Stimulated activated CD8-positive, alpha-beta memory T cell treated with anti-CD3 and anti-CD28 coated beads, Interleukin-7, amount 100 ng/mL, for 1 hour (primary cell): ENCODE measurements at places on chromosomes 7 and 10.

GRCh38 chr7:147912291-147912690 is 678.3 kb upstream of the C7orf33 start:
- no peak for DNase-seq

DNA sequence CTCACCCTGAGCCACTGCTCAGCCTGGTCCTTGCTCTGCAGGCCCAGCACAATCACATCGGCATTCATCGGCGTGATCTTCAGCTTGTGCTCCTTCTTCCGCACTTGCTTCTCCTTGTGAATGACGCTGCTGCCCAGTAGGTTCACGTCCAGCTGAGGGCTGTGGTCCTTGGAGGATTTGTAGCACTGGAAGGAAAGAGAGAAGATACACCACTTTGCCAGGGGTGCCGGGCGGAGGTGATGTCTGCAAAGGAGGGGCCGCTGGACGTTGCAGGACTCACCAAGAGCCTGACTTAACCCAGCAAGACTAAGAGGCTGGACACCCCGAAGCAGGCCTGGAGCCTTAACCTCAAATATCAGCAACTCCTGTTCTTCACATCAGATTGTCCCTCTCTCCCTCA is 74.8 kb downstream of the VWA2 start:
- DNase-seq: no peak

DNA sequence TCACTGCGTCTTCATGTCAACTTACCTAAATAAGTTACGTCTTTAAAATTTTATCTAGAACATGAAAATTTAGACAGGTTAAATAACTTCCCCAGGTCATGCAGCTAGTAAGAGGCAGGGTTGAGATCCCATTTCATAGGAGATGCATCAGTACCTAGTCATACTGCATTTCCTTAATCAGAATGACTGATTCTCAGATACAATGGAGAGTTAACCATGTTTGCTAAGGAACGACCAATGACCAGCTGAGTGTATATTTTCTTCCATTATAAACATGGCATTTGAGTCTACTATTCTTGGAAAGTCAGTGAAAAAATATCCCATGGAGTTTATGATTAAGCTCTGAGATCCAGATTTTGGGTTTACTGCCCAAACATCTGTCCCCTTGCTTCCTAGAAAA is 39.6 kb downstream of the ENTPD1 start:
- no peak for DNase-seq

DNA sequence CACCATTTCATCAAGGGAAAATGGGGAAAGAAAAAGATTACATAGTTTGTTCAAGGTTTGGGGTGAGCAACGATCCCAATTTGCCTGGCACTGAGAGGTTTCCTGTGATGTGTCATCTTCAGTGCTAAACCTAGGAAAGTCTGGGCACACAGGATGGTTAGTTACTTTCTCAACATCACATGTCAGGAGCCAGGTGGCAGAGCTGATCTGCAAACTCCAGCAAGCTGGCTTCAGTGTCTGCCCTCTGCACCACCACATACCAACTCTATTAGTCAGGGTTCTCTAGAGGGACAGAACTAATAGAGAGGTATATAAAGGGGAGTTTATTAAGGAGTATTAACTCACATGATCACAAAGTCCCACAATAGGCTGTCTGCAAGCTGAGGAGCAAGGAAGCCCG is 11.3 kb downstream of the ADAM12 start:
- no peak for DNase-seq

GRCh38 chr7:157584420-157584819 is 247.6 kb downstream of the DNAJB6 start:
- no peak for DNase-seq

DNA sequence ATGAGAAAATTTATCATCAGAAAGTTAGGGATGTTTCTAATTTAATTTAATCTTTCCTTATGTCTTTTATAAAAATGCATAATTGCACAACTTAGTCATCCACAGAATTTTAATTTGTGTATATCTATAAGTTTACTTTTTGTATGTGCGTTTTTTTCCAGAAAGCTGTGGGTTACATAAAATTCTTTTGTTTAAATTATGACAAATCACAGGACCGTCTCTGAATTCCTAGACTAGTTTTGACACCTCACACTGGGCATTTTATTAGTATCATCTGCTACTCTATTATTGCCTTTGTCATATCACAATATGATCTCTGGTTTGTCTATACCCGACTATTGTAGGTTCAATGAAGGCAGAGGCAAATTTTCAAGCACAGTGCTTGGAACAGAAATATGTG is 482.4 kb upstream of the SEMA3D start:
- DNase-seq: no peak

DNA sequence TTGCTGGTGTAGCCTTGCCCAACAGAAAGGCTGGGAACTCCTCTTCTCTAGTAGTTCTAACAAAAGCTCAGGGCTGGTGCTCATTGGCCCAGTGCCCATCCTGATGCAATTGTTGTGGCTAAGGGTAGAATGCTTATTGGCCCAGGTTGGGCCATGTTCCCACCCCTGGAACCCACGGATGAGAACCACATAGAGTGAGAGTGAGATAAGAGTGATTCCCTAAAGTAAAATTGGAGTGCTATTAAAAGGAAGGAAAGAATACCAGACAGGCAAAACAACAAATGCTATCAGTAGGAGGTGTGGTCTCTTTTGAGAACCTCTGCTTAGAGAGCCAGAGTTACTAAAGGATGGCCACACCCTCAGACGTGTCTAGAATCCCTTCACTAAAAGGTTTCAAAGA is 49.2 kb downstream of the LGI1 start:
- no peak for DNase-seq

- DNase-seq: no peak
These were observed at the start of gene ASIC3 for GRCh38 chr7:151047976-151048815. Gene ASIC3, plus strand, starts transcription at chr7:151048531. Its CDS starts 355 bp downstream, at chr7:151048886.

DNA sequence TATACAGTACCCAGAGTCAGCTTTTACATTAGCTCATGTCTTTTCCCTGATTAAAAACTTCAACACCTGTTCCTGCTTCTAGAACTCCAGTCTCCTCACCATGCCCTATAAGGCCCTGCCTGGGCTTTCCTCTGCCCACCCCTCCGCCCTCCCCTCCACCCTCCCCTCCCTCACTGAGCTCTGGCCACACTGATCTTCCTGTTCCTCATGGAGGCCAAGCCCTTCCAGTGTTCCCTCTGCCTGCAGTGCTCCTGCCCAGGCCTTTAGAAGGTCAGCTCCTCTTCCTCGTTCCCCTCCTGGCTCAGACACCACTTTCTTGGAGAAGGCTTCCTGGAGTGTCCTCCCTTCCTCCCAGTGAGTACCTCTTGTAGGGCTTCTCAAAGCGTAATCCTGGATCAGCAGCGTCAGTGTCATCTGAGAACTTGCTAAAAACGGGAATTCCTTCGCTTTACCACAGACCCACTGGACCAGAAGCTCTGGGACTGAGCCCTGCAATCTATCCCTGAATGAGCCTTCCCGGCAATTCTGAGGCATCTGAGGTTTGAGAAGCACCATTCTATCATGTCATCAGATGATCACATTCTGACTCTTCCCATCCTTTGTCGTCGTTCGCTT is 3.7 kb downstream of the PDZD7 start:
- DNase-seq: no peak

- no peak for DNase-seq
These were observed 62.7 kb downstream of the CALML3 start for GRCh38 chr10:5587151-5588079.

DNA sequence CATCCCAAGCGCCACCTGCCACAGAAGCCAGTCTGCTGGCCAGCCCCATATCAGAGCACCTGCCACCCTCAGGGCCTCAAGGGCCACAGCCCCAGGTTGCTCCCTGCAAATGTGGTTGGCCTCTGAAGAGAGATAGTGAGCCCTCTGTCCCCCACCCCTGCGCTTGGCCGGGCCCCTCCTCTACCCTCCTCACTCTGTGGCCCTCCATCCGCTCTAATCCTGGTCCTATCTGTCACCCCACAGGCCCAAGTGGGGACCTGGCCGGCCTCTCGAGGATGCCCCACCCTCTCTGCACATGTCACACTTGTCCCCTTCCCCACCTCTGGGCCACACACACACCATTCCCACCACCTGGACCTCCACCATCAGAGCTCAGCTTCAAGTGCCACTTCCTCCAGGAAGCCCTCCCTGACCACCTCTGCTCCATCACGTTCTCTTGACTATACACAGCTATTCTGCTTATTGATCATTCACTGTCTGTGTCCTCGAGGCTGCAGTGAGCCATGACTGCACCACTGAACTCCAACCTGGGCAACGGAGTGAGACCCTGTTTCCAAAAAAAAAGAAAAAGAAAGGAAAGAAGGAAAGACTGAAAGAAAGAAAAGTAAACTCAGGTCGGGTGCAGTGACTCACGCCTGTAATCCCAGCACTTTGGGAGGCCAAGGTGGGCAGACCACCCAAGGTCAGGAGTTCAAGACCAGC is 42.4 kb downstream of the TNRC18 start:
- DNase-seq: no peak

DNA sequence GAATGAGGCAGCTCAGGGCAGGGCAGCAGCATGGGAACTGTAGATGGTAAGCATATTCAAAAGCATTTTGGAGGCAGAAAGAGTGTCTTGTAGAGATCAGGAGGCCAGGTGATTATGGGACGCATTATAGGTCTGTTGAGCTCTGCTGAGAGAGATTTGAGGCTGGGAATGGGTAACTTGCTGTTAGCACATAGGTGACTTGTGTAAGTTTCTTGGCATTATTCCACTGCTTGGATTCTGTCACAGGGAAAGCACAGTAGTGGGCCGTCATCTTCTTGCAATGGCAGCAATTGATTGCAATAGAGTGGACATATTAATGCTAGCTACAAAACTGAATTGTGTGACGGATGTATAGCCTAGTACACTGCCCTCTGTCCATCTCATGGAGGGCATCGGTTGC is 434.3 kb upstream of the IGFBP3 start:
- DNase-seq: no peak

DNA sequence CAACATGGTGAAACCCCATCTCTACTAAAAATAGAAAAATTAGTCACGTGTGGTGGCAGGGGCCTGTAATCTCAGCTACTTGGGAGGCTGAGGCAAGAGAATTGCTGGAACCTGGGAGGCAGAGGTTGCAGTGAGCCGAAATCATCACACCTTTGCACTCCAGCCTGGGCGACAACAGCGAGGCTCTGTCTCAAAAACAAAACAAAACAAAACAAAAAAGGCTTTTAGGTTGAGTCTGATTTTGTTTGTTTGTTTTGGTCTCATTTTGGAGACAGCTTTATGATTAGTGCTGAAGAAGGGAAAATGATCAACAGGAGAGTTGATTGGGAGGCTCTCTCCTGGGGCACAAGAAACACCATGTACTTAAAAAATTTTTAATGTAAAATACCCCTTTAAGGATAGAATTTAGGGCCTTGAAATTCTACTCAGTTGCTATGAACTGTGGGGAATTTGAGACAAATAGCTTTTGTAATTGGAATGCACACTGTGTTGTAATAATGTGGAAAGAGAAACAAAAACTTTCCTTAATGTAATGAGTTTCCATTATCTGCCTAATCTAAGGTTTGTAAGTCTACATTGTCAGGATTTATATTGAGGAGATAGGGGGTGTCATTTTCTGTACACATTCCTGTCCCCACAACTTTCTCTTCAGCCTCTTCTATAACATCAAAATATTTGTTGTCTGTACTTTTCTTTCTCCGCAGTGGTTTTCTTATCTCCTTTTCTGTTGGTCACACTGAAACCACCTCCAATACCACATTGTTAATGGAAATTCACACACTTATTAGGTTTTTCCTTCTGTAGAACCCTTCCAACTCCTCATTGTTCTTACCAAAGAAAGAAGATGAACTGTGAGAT is 41.3 kb downstream of the ARID5B start:
- no peak for DNase-seq

DNA sequence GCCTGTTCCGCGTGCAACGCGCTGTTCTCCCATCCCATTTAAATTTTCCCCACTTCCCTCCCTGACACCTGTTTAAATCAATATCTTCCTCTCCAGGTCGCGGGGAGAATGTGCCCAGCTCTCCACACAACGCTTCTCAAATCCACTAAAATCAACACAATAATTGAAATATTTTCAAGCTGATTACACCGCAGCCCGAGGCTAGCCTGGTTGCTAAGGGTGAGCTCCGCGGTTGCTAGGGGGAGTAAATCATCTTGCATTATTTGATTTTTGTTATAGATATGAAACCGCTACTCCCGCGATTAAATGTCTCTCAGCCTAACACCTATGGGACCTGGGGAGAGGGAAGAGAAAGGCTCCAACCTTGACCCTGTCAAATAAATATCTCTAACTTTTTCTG is 36.2 kb downstream of the UNCX start:
- no peak for DNase-seq

GRCh38 chr10:121076776-121077715 is 225.9 kb downstream of the WDR11 start:
- DNase-seq: no peak

DNA sequence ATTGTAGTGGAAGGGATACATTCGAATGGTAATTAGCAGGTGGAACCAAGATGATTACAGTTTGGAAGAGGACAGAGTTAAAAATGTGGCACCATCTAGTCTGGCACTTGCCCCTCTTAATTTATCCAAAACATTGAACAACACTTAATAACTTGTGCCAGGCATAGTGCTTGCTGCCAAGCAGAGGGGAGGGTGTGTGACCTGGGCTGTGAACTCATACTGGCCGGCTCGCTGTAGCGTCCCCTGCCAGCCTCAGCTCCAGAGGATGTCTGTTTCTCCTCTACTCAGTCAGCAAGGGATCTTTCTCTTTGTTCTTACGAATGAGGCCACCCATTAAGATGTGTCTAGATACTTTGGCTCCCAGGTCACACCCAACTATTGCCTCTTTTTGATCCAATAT is 179.4 kb upstream of the INHBA start:
- DNase-seq: no peak

GRCh38 chr10:102064868-102065560 is at the start of gene HPS6:
Gene HPS6, plus strand, starts transcription at chr10:102065349. Its CDS starts 126 bp downstream, at chr10:102065475.
- DNase-seq: peak; percentile 71

DNA sequence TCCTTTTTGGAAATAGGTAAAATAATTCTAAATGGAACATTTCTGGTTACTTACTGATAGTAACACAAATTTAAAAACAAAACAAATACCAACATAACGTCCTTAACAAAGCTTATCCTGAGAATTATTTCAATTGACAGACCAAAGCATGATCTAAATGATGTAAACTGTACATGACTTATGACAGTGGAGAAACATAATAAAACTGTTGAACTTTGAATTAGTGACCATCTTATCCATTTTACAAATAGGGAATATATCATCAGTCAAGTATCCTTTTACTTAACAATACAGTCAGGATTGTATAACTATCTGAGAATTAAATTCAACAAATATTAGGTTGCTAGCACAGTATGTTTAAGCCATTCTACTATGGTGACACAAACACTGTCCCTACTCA is 2.4 kb downstream of the IPMK start:
- no peak for DNase-seq
